SJCRH30 (cell line): ENCODE measurements at places on chromosomes 1 and 21. TPM values are rescaled to one million over a fixed set of nuclear protein-coding genes. Genes with fewer than 3 reads are reported as not detected.

DNA sequence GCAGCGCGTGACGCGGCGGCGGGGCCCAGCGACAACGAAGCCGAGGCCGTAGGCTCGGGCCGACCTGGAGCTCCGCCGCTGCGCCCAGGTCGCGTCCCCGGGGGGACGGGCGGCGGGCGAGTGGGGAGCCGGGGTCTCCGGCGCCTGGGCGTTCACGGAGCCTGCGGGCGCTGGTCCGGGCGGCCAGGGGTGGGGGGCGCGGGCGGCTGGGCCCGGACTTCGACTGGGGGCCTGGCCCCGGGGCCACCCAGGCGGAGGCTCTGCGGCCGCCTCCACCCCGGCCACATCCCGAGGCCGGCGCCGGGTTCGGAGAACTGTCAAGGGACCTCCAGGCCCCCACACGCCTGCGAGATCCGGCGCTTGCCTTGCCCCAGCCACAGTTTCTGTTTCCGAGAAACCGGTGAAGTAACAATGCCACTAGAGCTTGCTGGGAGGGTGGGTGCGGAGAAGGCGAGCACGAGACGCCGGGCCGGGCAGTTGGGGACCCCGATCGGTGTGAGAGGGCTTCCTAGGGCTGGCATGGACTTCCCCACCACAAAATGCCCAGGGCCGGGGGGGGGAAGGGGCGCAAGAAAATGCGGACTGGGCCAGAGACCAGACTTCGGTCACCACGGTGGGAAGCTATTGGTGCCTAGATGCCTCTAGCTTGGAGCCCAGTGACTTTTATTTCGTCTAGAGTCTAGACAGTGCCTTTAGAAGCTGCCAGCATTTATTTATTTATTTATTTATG lies 501 bp downstream of the FBXO6 start:
- DNase-seq: no peak

- DNase-seq: no peak
Observed at GRCh38 chr1:36925251-36925650, 109.1 kb downstream of the GRIK3 start.

DNA sequence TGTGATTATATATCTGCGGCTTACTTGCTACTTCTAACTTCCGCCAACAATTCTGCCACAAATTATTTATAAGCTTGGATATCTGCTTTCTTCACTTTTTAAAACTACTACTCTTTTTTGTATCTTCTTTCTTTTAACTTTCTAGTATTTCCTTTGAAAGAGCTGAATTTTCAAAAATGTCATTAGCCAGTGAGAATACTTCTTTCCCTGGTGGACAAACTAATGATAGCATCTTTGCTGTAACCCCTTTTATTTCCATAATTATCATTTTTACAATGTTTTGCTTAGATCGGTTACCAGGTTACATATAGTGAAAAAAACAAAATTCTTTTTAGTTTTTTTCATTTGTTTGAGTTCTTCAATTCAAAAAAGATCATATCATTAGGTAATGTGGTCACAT lies 355.9 kb upstream of the ADGRL4 start:
- no peak for DNase-seq

DNA sequence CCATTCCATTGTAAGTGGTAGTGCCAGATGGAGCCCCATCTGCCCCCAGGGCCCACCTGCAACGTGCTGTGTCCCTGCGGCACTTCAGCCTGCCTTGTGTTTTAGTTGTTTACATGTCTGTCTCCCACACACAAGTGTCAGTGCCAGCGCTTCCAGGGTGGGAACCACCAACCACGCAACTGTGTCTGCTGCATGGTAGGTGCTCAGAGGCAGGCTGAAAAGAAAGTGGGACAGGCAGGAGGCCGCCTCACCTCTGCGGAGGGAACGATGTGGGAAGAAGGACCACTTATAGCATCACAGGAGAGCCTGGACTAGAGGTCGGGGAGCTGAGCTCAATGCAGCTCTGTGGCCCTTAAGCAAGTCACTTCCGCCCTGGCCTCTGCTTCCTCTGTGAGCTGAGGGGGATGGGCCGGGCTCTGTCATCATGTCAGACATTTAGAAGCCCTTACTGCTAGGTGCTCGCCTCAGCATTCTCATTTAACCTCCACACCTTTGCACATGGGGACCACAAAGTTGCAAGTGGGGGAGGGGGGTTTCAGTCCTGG lies 17.9 kb downstream of the SLC9A1 start:
- DNase-seq: no peak

The MATN1 gene
- total RNA-seq: 0.47 and 0.89 TPM in 2 replicates

- no peak for DNase-seq
Observed at GRCh38 chr1:32014948-32015273, 1.2 kb downstream of the KHDRBS1 start.
